ENCODE measurements at places on chromosomes 7 and 10.

GRCh38 chr7:38105874-38106483, 72.1 kb upstream of the STARD3NL start:
- DNase-seq, result peak; percentile 49

DNA sequence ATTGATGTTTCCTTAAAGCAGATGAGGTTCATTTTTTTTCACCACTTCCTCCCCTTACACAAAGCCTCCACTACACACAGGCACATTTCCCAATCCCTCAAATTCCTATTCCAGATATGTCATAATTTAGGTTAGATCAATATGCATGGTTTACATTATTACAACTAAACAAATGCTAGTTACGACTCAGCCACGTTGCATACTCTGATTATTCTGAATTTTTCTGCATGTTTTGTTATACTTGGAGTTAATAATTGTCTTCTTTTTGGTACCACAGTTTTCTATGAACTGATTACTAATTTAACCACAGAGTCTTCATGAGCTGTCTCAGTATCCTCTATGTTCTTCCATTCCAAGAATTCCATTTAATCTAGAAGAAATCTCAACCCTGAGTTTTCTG, 4.4 kb upstream of the BICC1 start:
- DNase-seq, result no peak

GRCh38 chr7:121390617-121391016, 5.5 kb downstream of the FAM3C start:
- no peak for DNase-seq

GRCh38 chr10:121469797-121470606, 128.2 kb downstream of the FGFR2 start:
- no peak for DNase-seq

DNA sequence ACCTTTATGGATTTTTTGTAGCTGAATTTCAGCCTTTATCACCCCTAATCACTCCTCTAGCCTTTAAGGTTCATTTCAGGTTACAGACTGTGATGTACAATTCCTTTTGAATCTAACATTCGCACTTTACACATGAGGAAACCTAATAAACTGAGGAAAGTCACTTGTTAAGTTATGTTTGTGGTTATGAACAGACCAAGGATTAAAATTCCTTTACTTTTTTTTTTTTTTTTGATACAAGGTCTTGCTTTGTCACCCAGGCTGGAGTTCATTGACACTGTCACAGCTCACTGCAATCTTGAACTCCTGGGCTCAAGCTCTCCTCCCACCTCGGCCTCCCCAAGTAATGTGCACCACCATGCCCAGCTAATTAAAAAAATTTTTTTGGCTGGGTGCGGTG, 3.6 kb downstream of the MCU start:
- DNase-seq, result no peak

- DNase-seq, result no peak
These were observed 194.9 kb downstream of the SKIDA1 start for GRCh38 chr10:21330628-21331020.

- DNase-seq, result no peak
These were observed 52.6 kb downstream of the BICC1 start for GRCh38 chr10:58565271-58565670.

DNA sequence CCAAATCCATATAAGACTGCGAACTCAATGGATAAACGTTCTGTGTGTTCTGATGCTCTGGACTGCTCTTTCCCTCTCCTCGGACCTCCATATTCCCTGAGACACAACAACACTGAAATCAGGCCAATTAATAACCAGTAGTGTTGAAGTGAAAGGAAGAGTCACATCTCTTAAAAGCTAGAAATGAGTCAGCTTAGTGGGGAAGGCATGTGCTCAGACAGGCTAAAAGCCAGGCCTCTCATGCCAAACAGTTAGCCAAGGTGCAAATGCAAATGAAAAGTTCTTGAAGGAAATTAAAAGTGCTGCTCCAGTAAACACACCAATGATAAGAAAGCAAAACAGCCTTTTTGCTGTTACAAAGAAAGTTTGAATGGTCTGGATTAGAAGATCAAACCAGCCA, 29.3 kb downstream of the TNS3 start:
- DNase-seq, result peak; percentile 70

DNA sequence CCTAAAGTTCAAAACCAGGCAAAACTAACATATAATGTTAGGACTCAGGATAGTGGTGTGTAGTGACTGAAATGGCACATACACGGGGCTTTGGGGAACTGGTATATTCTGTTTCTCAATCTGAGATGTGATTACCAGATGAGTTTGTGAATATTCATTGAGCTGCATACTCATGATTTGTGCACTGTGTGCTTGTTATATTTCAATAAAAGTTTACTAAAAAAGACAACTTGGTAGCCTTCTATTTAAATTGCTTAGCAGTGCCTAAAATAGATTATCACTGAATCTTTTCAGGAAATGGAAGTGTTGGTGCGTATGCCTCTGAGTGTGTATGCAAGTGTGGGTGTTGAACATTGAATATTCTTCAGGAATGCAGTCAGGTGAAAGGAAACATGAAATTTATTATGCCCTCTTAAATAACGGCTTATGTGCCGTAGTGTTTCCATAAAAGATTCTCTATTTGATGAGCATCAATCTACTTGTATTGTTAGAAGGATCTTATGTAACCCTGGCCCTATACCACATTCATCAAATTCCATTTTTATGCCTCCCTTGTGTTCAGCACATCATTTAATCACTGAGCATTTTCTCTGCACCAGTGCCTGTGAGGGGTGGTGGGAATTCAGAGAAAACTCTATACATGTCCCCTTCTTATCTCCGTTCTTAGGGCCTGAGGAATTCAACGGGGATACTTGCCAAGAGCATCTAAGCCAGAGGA, 82.6 kb upstream of the AUTS2 start:
- DNase-seq, result no peak

GRCh38 chr10:69634759-69635425, 4.8 kb downstream of the FAM241B start:
- no peak for DNase-seq
